ENCODE measurements at places on chromosomes 1 and 21.
A peak's percentile ranks its signal among the peaks of the same experiment; 100 is the strongest.

DNA sequence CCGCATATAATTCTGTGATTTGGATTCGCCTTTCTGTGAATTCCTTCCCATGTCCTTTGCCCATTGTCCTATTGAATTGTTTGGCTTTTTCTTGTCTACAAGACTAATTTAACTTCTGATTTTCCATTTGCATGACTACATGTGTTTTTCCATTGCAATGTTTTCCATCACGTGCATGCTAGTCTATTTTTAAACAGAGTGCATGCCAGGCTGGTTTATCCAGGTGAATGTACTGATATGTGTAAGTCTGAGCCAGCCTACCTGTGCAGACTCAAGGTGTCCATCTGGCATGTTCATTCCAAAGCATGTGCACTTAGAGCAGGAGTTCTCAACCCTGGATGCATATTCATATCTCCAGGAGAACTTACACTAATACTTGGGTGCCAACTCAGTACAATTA lies 59.7 kb downstream of the INAVA start:
- DNase-seq = no peak

GRCh38 chr1:206960676-206961386 lies 9.4 kb downstream of the FCAMR start:
- DNase-seq = no peak

- no peak for DNase-seq
These were observed 59.9 kb upstream of the CNTN2 start for GRCh38 chr1:204983136-204983535.

DNA sequence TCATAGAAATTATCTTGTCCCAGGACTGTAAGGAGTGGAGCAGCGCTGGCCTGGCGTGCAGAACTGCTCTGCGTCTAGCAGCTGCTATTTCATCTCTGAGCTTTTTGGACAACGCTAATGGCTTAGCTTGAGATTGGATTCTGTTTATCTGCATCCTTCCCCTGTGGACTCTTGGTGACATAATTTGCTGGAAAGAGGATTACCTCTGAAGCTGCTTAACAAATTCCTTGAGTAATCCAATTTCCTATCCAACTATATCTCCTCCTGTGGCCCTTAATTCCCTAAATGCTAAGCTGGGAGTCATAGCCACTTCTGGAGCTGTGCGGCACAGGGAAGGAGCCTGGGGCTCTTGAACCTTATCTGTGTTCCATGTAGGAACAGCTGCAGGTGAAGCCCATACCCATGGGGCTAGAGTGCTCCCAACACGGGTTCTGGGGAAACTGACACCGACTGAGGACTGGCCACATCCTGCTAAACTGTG lies 43.2 kb downstream of the IL6R start:
- DNase-seq = no peak

DNA sequence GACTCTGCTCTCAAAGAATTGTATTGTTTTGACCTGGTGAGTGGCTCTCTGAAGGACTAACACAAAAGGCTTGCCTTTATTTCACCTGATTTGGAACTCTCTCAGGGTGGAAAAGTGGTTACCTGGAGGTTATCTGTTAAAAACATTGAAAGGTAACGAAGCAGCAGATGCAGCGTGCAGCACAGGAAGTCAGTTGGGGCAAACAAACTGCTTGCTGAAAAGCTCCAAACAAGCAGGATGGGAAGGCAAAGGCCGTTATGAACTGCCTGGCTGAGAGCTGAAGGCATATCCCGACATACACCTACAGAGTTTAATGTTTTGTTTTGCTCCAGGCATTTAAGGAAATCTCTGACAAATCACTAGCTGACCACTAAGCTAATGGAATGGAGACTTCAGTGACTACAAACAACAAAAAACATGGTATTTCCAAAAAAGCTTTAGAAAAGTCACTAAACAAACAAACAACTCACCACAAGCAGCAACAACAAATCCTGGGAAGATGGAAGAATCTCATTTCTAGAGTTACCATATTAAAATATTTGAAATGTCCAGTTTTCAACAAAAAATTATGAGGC lies 44.3 kb upstream of the BATF3 start:
- DNase-seq = no peak

GRCh38 chr1:11395616-11396015 lies 83.3 kb upstream of the DISP3 start:
- DNase-seq = no peak

GRCh38 chr1:185421485-185422107 lies 104.6 kb upstream of the IVNS1ABP start:
- DNase-seq = peak; percentile 86

- DNase-seq = peak; percentile 9
These were observed 42.4 kb upstream of the GRHL3 start for GRCh38 chr1:24276791-24277190.

DNA sequence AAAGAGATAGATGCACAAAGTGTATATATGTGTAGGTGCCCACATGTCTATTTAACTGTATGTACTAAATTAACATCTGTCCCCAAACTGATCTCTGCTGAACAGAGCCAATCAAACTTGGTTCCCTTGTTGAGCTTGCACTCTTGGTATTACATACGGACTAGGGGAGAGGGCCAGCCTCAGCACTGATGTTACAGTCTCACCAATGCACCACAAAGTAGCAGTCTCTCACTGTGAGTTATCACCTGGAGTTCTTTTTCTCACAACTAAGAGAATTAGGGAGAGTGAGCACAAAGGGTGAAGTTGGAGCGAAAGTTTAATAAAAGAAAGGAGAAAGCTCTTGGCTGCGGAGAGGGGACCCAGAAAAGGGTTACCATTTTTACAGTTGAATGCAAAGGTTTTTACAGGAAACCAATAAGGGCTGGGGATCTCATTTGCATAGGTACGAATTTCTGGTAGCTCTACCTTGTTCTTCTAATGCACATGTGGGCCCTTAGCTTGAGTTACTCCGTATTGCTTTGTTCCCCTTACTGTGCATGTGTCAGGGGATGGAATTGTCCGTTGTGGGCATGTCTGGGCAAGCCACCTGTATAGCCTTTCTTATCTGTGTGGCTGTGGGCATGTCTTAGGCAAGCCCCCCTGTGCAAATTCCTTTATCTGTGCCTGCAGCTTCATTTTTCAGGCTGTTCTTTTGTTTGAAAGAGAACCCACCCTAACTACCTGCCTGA lies 13.3 kb upstream of the CHI3L2 start:
- no peak for DNase-seq

DNA sequence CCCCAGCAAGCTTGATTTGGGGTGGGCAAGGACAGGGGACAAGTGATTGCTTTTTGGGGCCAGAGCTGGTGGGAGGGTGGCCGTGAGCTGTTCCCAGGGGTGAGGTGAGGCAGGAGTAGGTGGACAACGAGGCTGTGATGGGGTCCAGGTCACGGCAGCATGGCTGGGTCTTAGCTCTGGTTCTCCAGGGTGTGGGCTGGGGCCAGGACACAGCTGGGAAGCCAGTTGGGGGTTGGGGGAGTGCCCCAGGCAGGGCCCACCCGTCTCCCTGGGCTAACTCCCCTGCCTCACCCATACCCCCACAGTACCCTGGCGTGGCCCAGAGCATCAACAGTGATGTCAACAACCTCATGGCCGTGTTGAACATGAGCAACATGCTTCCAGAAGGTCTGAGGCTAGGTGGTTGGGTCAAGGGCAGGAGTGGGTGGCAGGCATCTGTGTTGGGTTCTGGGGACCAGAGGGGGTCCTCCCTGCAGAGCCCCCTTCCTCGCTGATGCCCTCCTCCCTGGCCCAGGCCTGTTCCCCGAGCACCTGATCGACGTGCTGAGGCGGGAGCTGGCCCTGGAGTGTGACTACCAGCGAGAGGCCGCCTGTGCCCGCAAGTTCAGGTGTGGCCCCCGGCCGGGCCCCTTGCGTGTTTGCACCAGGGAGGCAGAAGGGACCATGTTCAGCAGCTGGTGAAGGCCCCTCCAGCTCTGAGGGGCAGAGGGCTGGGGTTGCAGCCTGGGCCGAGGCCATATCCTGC lies 43.3 kb downstream of the COQ8A start:
- DNase-seq = no peak

GRCh38 chr1:18972531-18972930 lies 16.1 kb upstream of the IFFO2 start:
- peak; percentile 53 for DNase-seq

GRCh38 chr1:151838222-151839081 lies 1.2 kb downstream of the C2CD4D start:
- no peak for DNase-seq

Data from fibroblast of skin of back (primary cell).